CD4-positive, alpha-beta T cell treated with Interleukin-10 for 1 hour (primary cell): ENCODE measurements at places on chromosomes 1 and 21.
A peak's percentile ranks its signal among the peaks of the same experiment; 100 is the strongest.

DNA sequence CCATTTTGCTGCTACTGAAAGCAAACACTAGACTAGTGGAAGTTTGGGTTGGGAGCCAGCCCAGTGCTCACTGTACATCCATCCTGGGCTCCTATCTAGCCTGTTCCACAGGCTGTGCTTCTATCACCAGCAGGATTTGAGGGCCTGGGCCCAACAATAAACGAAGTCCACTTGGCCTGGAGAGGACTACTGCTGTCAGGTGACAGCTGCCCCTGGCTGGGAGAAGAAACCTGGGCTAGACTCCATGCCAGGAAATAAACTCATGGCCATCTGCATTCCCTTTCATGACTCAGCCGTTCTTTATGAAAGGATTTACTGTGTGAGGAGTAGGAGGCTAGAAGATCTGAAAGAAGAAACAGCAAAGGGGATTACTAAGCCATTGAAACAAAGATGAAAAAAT is 35.5 kb downstream of the COLGALT2 start:
- no peak for DNase-seq

DNA sequence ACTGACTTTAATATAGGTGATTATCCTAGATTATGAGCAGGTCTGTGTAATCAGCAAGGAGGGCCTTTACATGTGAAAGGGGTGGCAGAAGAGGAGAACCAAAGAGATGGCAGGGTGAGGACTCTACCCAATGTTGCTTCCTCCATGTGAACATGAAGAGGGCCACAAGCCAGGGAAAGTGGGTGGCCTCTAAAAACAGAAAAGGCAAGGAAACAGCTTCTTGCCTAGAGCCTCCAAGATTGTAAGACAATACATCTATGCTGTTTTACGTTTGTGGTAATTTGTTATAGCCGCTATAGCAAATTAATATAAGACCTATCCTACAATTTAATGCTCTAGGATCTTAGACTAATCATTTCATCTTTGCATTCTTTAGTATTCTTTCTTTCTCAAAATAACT is 85.5 kb downstream of the PLPP3 start:
- no peak for DNase-seq

- no peak for DNase-seq
These were observed 100.5 kb upstream of the ZBTB40 start for GRCh38 chr1:22350924-22351767.

- peak; percentile 82 for DNase-seq
These were observed at the start of gene TNFRSF14 for GRCh38 chr1:2556277-2556677. Gene TNFRSF14 (plus strand): TSS chr1:2556371. CDS start chr1:2556665, 294 bp downstream.

- DNase-seq: peak; percentile 56
These were observed 36.2 kb upstream of the KCNA10 start for GRCh38 chr1:110554871-110555801.

DNA sequence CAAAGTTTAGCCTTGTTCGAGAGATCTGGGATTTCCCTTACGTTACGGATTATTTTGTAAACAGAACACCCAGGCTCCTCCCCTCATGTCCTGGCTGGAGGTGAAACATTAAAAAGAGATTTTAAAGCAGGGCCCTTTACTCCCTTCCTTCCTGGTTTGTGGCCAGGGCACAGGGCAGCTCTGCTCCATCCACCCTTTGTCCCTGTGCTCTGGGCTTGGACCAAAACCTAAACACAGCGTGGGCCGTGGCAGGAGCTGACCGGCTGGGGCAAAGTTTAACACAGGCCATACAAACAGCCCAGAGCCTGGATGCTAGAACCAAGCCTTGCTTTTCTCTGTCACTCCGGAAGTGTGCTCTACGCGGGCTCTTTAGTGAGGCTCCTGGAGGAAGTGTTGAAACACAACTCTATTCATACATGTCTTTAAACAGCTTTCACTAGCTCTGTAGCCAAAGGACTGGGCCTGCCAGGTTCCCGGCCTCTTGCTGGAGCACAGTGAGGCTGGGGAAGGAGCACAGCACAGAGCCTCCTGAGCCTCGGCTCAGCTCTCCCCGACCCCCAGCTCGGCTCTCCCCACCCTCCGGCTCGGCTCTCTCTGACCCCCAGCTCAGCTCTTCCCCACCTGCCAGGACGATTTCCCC is 84.7 kb downstream of the PDE9A start:
- DNase-seq: peak; percentile 58

- DNase-seq: peak; percentile 43
These were observed 44.3 kb downstream of the CD34 start for GRCh38 chr1:207866471-207867135.

GRCh38 chr1:109298666-109299557 is 7.9 kb downstream of the MYBPHL start:
- DNase-seq: no peak

DNA sequence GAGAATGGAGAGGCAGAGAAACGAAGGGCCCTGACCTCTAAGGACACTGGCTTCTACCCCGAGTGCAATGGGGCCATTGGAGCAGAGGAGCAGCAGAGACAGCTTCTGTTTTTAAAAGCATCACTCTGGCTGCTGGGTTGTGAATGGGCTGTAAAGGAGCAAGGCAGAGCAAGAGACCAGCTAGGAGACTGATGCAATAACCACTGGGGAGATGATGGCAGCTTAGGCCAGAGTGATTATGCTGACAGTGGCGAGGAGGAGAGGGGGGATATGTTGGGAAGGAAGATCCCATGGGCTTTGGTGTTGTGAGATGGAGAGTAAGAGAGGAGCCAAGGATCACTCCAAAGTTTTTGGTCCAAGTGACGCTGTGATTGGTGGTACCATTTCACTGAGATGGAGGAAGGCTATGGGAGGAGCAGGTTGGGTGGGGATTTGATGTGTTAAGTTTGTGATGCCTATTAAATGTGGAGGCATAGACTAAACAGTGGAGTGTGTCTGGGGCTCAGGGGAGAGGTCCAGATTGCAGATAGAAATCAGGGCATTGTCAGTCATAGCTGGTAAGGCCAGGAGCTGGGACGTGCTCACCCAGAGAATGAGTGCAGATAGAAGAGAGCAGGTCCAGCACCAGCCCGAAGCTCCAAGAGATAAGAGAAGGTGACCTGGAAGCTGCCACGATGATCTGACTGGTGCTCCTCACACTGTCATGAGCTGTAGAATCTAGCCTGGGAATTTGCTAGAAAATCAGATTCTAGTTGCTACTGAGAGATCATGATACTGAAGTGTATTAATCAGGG is 11.0 kb downstream of the TRAF5 start:
- no peak for DNase-seq

DNA sequence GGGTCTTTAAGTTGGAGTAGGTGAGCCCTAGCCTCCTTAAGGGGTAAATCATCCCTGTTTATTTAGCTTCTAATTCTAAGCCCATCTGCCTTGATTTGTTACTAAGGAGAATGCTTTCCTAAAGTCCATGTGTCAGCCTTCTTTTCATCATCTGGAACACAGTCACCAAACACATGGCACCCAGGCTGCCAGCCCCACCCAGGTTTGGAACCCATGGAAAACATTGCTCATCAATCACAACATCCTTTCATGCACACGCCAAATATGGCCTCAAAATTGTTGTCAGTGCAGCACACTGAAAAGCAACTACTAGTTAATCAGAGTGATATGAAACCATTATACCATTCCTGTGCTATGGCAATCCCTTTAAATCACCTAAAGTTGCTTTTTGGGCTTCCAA is 386.7 kb upstream of the ESRRG start:
- no peak for DNase-seq

GRCh38 chr1:53265581-53265980 is 27.3 kb upstream of the MAGOH start:
- no peak for DNase-seq

DNA sequence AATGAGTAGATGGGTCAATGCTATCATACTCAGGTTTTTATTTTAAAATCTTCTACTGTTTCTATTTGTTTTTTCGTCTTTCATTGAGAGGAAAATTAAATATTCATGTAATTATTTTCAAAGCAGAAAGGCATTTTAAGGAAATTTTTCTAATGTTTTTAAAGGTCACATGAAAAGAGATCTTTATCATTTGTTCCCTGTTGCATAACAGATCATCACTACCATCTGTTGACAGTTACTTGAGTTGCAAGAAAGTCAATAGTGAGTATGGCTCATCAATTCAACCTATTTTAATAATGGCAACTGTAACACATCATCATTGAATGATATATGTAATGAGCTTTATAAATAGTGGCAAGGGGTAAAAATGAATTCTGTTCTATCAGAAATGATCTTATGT is 369.7 kb downstream of the DPYD start:
- no peak for DNase-seq

- no peak for DNase-seq
These were observed 38.5 kb upstream of the KCNA3 start for GRCh38 chr1:110713221-110713620.

DNA sequence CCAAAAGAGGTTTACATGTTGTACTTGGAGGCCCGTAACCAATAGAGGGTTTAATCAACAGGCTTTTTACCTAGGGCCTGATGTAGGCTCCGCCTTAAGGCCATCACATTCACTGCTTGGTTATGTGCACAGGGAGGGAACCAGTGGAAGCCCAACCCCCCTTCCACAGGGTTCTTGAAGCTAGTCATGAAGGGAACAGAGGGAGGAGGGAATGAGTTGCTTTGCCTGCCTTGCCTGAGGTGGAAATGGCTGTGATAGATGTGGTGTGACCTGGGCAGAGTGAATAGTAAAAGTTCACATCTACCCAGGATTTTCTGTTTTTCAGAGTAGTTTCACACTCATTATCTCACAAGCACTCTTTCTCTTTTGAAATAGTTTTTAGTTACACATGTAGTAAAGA is 215.1 kb downstream of the ST6GALNAC3 start:
- DNase-seq: no peak

DNA sequence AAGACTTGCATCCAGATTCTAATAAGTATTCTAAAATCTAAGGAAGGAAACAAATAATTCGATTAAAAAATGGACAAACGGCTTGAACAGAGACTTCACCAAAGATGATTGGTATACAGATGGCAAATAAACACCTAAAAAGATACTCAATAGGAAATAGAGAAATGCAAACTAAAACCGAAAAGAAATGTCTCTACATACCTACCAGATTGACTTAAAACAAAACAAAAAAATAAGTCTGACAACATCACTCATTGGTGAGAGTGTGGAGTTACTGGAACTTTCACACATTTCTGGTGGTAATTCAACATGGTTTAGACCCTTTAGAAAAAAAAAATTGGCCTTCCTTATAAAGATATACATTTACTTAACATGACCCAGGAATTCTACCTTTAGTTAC is 869.8 kb downstream of the TTLL7 start:
- DNase-seq: no peak
